ENCODE measurements at places on chromosomes 4 and X.

DNA sequence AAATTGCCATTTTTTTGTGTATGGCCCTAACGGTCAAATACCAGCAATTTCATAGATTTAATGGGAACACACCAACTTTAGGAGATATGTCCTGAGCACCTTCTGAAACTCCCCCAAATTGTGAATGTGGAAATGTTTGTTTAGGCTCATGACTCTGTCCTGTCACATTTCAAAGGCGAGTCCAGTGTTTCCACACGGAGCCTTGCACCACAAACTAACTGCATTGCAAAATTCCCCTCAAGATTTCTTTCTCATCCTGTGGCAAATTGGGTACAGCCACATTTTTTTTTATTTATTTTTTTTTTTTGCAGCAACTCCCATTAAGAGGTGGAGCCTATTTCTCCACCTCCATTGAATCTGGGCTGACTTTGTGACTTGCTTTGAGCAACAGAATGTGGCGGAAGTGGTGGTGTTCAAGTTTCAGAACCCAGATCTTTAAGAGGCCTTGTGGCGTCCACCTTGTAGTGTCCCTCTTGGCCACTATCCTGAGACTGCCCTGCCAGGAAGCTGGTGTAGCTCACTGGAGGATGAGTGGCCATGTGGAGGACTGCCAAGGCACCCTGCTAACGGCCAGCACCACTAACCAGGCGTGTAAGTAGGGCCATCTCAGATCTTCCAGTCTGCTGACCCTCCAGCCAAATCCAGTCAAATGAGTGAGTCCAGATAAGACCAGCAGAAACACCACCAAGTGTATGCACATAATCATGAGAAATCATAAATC is 172.4 kb upstream of the SCML1 start:
- DNase-seq, result no peak

GRCh38 chrX:128816919-128817318 is 706.4 kb downstream of the SMARCA1 start:
- no peak for DNase-seq

DNA sequence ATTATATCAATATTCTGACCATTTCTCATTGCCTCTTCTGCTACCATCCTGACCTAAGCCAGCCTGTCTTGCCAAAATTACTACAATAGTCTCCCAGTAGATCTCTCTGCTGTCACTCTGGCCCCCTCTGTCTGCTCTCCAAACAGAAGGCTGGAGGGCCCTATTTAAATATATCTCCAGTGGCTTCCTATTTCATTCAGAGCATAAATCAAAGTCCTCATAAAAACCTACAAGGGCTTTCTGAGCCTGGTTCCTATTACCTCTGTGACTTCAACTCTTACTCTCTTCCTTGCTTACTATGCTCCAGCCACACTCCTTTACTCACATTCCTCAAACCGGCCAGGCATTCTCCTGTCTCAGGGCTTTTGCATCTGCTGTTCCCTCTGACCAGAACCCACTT is 19.0 kb downstream of the IGSF1 start:
- no peak for DNase-seq

- no peak for DNase-seq
These were observed 3.6 kb downstream of the MID1IP1 start for GRCh38 chrX:38804682-38805431.

GRCh38 chrX:40248822-40249221 is 151.1 kb upstream of the BCOR start:
- DNase-seq, result no peak

GRCh38 chrX:15737959-15738902 is at the start of gene CA5B:
CA5B (plus strand) TSS chrX:15738270; CDS start chrX:15750024, 11,754 bp downstream.
- DNase-seq, result peak; percentile 92

DNA sequence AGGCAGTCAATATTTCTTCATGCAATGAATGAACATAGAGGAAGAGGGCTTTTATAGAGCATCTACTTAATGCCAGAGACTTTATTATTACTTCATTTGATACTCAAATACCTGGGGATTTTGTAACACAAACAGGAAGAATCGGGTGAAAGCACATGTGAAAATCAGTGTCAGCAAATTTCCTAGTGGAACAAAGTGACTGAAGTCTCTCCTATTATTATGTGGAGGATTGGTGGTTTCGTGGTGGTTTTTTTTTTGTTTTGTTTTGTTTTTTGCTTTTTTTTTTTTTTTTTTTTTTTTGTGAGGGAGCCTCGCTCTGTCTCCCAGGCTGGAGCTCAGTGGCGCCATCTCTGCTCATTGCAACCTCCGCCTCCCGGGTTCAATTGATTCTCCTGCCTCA is 207.0 kb downstream of the RRAGB start:
- no peak for DNase-seq

DNA sequence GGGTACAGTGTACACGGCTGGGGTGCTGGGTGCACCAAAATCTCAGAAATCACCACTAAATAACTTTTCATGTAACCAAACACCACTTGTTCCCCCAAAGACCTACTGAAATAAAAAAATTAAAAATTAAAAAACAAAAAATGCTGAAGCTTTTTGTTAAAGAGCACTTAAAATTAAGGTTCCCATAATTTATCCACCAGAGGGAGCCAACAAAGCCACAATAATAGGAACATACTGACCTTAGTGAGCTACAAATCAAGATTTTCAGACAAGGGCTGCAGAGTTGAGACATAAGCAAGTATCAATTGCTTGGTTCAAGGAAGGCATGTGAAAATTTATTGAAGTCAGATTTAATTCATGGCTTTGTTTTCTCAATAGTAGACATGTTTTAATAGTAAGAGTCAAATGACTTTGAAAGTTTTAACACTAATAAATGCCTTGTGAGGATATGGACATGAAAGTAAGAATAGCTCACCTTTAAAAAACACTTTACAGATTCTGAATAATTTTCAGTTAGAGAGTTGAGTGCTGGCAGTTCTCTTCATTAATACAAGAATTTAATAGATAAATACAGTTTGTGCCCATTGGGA is 43.0 kb upstream of the SCOC start:
- peak; percentile 68 for DNase-seq

Data from common myeloid progenitor, CD34-positive (primary cell).